ENCODE measurements at places on chromosomes 5 and 9.

DNA sequence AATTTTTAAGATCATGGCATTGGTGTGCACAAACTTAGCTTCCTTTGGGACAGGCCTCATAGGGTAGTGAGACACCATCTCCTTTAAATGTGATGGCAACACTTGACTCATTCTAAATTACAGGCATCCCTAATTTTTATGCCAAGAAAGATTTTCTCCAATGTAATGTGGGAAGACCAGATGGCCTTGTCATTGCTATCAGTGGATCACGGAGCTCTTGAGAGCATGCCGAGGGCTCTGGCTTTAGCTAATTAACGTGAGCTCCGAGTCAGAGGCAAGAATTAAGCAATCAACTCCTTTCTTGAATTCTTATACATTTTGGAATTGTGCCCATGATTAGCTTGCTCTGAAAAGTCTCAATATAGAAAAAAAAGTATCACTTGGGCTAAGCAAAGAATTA, 215.8 kb downstream of the LRRC70 start:
- no peak for DNase-seq

DNA sequence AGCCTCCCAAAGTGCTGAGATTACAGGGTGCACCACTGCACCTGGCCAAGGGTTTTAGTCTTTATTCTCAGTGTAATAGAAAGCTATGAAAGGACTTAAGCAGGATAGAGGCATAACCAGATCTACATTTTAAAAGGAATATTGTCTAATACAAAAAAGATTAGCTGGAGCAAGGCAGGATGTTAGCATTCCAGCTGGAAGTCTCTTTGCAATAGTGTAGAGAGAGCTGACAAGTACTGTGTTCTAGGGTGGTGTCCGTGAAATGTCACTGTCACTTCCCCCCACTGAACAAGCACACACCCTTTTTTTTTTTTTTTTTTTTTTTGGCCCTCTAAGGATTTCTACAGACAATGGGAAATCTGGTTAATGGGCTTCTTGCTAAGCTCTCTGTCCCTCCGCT, 24.2 kb upstream of the DEPDC1B start:
- no peak for DNase-seq

GRCh38 chr5:54180630-54181031, 129.7 kb downstream of the ARL15 start:
- no peak for DNase-seq

GRCh38 chr5:130715541-130715940, 449.5 kb downstream of the HINT1 start:
- no peak for DNase-seq
